ENCODE measurements at places on chromosomes 16 and 17.

GRCh38 chr16:27678955-27679354 lies 129.0 kb downstream of the KATNIP start:
- no peak for DNase-seq

GRCh38 chr17:61159221-61159814 lies 240.3 kb upstream of the TBX2 start:
- DNase-seq, result no peak

DNA sequence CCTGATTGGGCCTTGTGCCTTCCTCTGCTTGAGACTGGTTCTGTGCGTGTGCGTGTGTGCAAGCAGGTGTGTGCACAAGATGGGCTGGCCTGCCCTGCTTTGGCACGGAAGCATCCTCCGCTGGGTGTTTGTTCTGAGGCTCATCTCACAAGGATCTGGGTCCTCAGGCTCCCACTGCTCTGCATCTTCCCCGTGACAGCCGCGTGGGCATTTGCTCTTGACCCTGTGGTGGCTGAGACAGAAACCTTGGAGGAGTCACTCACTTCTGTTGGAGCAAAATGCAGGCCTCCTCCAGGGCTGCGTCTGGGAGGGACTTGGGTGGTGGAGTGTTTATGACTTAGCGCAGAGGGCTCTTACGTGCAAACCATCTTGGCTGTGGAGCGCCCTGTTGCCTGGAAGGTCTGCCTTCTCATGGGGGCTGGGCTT lies 119.2 kb downstream of the RPTOR start:
- DNase-seq, result no peak

DNA sequence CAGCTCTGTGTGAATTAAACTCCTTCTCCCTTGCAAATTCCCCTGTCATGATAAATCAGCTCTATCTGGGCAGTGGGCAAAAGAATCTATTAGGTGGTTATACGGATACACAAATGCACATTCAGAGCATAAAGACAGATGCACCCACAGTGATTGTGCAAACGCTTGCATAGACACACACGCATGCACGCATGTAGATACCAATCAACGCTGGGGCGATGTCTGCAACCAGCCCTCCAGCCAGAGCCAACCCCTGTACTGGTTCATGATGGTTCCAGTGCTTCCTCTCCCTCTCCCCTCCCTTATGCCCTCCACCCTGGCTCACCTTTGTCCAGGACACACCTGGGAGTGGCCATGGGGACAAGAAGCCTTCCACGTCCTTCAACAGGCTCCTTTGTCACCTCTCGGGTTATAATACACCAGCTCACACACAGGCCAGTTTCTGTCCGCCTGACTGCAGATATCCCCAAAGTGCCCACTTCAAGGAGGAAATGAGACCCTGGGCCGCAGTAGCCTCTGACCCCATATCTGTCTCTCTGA lies 33.1 kb upstream of the SNN start:
- no peak for DNase-seq

GRCh38 chr17:72622661-72623433 lies 469.6 kb downstream of the SLC39A11 start:
- DNase-seq, result no peak

DNA sequence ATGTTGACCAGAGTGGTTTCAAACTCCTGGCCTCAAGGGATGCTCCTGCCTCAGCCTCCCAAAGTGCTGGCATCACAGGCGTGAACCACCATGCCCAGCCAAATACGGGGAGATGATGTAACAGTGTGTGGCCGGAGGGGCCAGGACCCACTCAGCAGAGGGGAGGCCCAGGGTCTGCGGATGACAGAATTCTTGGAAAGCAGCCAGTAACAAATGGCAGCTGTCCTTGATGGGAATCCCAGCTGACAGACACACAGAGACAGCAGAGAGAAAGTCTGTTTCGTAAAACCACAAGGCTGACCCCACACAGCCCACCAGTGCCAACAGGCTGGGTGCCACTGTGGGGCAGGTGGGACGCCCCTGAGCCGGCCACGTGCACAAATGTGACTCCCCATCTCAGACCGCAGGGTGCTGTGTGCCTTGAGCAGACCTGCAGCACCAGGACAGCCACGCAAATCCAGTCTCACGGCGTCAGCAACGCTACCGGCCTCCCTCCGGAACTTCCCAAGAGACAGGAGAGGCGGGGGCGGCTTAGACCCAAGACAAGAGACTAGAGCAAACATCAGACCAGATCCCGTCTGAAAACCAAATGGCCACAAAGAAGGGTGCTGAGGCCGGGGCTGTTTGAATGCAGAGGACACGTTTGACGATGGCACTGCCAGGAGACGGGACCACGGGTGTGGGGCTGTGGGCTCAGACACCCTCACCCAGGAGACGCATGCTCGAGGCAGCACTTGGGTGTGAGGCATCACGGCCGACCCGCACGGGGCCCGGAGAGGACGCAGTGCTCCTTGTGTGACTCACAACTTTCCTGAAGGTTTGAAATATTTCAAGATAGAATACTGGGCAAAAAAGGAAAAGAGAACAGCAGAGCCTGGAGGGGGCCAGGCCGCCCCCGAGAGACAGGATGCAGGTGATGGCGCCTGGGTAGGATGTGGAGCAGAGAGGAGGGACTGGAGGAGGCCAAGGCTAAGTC lies 24.6 kb downstream of the CTU2 start:
- DNase-seq, result no peak

DNA sequence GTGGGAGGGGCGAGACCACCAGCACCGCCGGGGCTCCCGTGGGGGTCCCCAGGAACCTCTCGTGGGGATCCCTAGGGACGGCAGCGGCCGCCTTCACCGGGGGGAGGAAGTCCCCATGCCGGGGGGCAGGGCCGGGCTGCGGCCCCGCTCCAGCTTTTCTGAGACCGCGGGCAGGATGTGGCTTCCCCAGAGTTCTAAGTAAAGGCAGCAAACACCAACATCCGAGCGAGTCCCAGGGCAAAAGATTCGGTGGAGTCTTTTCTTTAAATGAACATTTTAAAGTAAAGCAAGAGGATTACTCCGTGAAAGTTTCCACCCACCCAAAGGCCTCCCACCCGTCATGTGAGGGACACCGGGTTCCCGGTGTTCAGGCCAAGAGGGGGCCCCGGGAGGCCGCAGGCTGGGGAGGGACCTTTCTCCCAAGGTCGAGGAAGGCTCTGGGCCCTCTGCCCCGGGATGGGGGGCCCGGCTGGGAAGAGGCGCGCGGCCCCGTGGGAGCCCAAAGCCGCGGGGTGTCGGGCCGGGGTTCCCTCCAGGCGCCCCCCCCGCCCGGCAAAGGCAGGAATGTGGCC lies 137.2 kb upstream of the RPH3AL start:
- no peak for DNase-seq

GRCh38 chr17:9406046-9406606 lies 169.5 kb downstream of the STX8 start:
- DNase-seq, result no peak

DNA sequence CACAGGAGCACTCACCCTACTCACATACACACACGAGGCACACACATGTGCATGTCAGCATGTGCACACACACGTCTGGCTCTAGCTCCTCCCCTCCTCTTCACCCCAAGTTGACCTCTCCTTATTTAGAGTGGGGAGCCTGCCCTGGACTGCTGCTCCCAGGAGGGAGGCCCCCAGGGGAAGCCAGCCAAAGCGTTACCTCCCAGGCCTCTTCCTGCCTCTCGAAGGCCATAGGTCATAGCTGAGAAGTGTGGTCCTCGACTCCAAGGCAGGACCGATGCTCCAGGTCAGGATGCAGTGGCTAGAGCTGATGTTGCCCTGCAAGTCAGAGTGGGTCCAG lies 18.8 kb downstream of the POLR3K start:
- DNase-seq, result no peak

DNA sequence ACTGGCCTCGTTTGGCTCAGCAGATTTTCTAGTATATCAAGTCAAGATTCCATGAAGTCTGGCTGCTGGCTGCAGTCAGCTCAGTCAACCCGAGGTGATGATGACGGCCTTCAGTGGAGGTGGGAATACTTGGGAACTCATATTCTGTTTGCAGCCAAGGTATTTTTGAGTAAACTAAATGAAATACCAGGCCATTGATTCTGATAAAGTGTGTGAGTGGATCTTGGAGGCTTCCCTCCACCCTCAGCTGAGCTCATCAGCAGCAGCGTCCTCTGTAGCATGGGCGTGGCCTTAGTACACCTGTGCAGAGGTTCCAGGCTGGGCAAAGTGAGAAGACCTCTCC lies 22.0 kb upstream of the TACO1 start:
- no peak for DNase-seq

GRCh38 chr17:21276264-21276588 lies 8.3 kb upstream of the MAP2K3 start:
- DNase-seq, result no peak

- no peak for DNase-seq
These were observed 101.9 kb downstream of the PCTP start for GRCh38 chr17:55852734-55853133.

GRCh38 chr16:84553873-84554399 lies 49.5 kb upstream of the MEAK7 start:
- DNase-seq, result no peak

DNA sequence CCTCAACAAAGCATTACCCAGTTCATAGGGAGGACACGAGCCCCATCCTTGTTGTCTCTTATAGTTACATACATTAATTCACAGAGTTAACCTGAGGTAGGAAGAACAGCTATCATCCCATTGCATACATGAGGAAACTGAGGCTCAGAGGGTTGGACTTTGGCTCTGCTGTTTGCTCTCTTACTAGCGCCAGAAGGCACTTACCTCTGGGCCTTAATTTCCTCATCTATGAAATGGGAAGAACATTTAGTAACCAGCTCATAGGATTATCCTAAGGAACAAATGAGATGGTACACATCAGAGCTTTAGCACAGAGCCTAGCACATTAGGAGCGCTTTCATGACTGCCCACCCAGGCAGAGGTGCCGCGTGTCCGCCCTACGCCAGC lies 27.6 kb downstream of the NEUROD2 start:
- DNase-seq, result no peak
